ENCODE measurements at places on chromosomes 3 and 15.
A peak's percentile ranks its signal among the peaks of the same experiment; 100 is the strongest.

DNA sequence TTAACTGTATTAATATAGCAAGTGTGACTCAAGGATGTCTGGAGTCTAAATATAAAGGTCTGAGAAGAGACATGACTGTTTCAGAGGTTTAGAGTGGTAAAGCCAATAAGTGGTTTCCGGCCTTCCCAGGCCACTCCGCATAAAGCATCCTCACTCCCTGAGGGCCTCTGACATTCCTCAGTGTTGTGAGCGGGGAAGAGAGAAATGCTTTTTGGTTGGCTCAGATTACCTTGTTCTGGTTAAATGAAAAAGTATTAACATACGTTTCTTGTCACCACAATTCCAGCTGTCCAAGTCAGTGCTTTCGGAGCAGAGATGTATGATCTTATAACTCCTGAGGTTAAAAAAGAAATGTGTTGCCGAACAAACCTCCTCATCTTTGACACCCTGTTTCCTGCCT is 103.8 kb downstream of the RBMS3 start:
- DNase-seq = no peak

- peak; percentile 39 for DNase-seq
These were observed 88.7 kb upstream of the BCL6 start for GRCh38 chr3:187833799-187834578.

DNA sequence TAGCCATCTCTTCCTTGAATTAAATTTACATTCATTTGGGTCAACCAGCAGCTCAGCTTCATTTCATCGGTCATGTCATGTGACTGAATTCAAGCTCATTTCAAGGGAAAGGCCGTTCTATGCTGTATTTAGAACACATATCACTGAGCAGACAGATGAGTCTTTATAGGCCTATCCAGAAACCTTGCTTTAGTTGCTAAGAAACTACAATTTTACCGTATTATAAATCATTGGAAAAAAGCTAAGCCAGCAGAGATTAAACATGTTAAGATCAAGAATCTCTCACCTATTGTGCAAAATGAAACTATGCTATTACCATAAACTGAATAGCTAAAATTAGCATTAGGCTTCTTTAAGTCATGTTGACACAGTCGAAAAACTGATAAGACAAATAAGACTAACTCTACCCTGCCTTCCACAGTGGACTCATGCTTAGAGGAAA is 2.2 kb downstream of the NPTN start:
- DNase-seq = no peak

GRCh38 chr3:99499235-99500158 is 138.9 kb upstream of the COL8A1 start:
- no peak for DNase-seq

DNA sequence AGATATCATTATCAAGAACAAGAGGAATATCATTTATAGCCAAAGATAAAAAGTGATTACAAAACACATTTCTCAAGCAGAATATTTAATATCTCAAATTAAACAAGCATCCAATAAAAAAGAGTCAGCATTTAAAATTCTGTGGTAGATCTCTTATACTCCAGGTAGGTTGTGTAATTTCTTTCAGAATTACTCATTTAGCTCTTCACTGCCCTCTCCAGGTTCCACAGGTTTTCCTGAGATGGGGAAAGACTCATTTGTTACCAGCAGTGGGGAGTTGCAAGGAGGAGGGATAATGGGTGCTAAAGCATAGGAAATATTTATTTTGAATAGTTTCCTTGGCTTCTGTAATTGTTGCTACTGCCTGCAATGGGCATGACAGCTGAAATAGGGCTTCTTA is 83.1 kb upstream of the RASGRP1 start:
- DNase-seq = no peak

GRCh38 chr15:44038755-44039191 is 156.3 kb downstream of the FRMD5 start:
- DNase-seq = no peak

GRCh38 chr3:68666429-68667136 is 265.8 kb downstream of the TAFA4 start:
- DNase-seq = no peak

DNA sequence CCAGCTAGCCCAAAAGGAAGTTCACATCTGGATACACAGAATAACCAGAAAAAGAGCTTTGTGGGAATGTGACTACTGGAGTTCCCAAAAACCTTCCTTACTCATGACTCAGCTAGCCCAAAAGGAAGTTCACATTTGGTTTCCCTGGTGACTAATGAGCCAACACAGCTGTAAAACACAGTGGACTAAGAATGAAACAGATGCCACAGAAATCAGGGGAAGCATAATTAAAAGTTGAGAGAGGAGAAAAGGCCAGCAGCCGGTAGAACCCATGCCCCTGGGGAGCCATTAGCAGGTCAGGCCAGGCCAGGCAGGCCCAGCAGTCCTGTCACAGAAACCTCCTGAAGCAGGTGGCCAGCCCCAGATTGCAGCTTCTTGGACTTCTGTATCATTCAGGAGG is 130.3 kb downstream of the GHSR start:
- no peak for DNase-seq

DNA sequence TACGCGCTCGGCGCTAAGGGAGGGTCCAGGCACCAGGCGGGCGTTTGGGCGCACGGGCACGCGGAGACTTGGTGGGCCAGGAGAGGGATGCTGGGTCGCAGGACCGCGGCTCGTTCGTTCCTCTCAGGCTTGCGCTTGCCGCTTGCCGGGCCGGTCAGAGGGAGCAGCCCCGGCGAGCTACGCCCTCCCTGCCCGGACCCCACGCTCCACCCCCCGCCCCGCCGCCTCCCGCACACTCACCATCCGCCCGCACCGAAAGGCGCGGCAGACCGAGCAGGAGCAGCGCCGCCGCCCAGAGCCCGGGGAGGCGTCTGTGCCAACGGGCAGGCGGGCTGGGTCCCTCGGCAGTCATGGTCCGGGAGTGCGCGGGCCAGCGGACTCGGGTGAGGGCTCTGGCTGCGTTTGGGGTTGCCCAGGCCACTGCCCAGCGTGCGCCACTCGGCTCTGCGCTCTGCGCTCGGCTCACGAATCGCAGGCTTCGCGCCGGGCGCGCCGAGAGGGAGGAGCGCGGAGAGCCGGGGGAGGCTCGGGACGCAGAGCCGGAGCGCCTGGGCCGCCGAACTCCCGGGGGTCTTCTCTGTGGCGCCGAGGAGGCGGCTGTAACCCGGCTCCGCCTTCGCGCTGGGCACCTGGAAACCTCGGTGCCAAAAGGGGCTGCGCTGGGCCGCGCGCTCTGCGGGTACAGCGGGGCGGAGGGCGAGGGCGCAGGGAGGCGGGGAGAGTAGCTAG is at the start of gene SUSD5:
Gene SUSD5, minus strand, starts transcription at position 365 of the 729 bp plus-strand sequence. Its CDS starts 13 bp downstream, at position 352.
- no peak for DNase-seq

DNA sequence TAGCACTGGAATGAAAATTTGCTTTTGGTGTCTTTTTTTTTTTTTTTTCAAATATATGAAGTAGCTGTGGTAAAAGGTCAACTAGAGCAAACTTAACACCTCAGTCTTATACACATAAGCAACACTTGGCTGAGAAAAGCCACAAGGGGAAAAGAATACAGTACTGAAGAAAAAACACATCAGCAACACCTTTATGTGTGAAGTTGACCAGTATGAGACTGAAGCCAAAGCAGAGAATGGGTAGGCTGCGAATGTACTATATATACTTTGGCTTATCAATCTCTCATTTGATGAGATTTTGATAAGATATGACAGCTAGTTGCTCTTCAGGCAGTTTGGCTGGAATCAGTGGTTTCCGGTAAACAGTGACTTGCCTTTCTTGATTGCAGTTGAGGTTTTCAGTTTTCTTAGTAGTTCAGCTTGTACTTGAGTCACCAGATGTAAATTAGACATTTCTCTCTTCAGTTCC is 22.0 kb upstream of the ZCWPW2 start:
- peak; percentile 4 for DNase-seq

DNA sequence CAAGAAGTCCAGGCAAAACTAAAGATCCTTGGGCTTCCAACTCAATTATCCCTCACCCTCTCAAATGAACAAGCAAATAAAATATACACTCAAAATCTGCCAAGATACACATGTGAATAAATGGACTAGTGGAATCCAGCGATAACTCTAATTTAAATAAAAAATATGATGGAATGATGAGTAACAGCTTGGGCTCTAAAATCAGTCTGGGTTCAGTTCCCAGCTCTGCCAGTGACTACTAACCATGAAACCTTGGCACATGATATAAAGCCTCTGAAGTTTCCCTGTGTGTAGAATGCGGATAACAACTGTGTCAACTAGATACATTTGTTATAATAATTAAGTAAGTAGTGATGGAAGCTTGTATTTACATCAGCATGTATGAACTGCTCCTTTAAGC is 81.3 kb downstream of the CADPS start:
- no peak for DNase-seq

DNA sequence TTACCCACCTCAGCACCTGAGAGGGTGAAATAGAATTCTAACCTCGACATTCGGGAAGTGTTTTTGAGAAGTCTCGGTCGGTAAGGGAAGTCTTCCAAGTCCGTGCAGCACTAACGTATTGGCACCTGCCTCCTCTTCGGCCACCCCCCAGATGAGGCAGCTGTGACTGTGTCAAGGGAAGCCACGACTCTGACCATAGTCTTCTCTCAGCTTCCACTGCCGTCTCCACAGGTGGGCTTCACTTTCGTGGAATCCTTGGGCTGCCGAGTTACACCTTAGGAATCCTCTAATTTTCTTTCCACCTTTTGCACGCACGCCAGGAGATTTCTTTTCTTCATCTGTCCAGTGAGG is 775 bp downstream of the CCNDBP1 start:
- no peak for DNase-seq

DNA sequence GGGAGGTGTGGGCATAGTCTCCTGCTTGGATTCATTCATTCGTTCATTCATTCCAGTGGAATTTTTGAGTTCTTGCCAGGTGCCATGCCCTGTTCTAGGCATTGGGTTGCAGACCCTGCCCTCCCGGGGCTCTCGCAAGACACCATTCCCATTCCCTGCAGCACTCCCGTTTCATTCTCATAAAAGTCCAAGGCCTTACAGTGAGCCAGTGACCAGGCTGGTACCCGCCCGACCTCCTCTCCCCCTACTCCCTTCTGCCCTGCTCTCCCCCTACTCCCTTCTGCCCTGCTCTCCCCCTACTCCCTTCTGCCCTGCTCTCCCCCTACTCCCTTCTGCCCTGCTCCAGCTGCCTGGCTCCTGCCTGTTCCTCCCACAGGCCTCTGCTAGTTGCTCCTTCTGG is 41.9 kb downstream of the AMOTL2 start:
- DNase-seq = no peak

DNA sequence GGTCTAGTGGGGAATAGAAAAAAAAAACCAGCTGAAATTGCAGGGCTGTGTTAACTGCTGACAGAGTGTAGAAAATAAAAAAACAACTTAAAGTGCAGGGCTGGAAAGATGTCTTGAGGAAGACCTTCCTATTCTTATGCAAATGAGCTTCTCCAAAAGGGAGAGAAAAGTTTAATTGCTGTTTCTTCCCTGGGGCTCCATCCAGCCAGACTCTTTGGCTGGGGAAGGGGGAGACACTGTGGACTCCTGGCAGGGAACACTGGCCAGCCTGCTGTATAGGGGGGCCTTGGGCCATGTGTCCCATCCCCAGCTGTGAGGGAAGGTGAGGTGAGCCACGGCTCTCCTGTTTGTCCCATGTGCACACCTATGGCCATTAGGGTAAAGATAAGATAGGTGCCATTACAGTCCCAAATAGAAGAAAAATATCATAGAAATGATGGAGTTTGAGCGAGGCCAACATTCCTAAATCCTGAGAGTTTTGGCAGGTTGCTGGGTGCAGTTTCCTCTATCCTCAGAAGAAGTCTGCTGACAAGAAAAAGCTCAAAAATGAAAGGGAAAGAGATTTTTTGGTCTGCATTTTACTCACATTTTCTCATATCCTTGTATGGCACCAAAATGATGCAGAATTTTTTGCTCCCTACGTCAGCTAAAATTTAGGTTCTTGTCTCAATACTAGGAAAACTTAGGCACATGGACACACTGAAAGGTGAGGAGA is 901.7 kb downstream of the PLOD2 start:
- DNase-seq = no peak

DNA sequence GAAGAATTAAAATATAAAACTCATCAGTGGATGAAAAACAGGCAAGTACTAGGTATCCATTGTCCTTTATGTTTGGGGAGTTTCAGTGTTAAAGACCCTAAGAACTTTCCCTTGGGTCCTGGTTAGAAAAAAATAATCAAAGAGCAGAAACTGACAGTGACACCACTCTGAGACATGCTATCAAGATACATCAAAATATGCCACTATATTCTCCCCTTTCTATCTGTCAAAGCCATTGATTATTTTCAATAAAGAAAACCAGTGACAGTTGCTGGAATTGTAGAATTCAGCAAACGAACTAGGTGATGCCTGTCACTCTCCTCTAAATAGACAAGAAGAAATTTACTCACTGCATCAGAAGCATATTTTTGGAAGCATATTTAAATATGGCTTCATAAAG is 496.7 kb upstream of the CFAP20DC start:
- DNase-seq = no peak

DNA sequence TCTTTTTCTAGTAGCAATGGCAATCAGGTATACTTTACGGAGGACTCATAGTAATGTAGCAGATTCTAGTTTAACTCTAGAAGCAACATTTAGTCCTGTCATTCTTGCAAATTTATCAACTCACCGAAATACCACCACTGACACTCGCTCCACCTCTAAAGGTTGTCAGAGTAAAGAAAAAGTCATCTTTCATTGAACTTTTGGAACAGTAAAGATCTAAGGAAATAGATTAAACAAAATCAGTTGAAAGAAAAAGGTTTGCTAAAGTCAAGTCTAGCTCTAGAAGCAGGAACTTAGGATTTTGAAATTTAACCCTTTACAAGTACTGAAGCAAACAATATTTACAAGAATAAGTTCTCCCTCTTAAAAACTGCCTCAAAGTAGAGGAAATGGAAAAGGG is 8.7 kb downstream of the ATP8B4 start:
- no peak for DNase-seq

DNA sequence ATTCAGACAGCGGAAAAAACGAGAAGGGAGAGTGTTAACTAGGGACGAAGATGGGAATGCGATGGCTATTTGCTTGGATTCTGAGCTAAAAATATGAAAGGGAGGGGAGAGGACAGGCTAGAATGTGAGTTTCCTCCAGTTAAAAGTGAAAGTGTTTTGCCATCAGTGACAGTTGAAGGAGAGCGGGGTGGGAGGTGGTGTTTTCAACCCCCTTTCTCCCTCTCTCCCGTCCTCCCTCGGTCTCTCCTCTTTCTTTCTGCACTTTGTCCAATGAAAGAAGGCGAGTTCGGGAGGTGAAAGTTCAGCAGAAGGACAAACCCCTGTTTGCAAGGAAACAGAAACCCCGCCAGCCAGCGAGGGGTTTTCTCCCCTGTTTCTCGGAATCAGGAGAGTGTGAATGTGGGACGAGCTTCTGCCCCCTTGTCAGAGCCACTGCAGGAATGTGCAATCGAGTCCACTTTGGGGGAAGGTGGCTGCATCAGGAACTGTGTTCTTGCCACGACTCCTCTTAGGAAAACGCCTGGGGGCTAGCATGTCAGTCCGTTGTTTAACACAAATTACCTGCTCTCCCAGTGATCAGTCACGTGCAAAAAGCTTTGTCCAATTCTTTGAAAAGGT is 975 bp upstream of the FOXP1 start:
- DNase-seq = no peak

- DNase-seq = no peak
These were observed 27.6 kb downstream of the ANP32A start for GRCh38 chr15:68792901-68793766.

All from stimulated activated CD4-positive, alpha-beta T cell treated with anti-CD3 and anti-CD28 coated beads, Interleukin-1b, Interleukin-23, amount 100 ng/mL, for 24 hours (primary cell).